ENCODE measurements at places on chromosomes 6 and 20.

DNA sequence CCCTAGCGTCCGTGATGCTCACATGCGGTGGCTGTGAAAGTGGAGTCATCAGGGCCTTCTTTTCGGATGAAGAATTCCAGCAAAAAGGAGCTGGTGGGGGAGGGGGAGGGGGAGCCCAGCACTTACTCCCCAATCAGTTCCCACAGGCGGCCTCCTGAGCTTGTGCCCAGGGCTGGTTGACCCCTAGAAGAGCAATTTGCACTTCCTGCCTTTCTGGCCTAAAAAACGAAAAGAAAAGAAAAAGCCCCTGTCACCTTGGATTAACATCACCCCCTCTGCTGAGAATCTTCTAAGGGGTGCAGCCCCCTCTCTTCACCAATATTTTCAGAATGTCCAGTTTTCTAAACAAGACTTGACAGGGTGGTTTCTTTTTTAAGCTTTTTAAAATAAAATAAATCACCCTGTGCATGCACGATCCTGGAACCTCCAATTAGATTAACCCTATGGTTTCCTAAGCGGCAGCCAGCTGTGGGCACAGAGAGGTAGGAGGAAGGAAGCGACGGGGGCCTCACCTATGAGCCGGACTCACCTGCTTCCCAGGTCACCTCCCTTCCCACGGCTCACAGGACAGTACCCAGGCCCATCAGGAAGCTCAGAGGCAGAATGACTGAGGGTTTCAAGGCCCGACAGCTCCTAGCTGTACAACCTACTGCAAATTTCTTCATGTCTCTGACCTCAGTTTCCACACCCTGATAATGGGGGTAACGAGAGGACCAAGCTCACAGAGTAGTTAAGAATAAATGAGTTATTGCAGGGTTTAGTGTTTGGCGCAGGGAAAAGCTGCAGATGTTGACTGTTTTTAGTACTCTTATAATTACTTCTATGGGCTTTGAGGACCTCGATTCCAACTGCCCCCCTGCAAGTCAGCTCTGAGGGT is 10.5 kb upstream of the TGM2 start:
- no peak for DNase-seq

GRCh38 chr6:145729887-145730286 is 5.4 kb downstream of the EPM2A start:
- DNase-seq, result no peak

- DNase-seq, result no peak
Observed at GRCh38 chr6:168388641-168389633, 52.0 kb upstream of the SMOC2 start.

GRCh38 chr6:101294676-101295075 is 98.8 kb upstream of the GRIK2 start:
- DNase-seq, result no peak

GRCh38 chr6:168078175-168078942 is 653 bp downstream of the FRMD1 start:
- no peak for DNase-seq

- DNase-seq, result no peak
Observed at GRCh38 chr6:96520171-96521115, 1.2 kb upstream of the UFL1 start.

DNA sequence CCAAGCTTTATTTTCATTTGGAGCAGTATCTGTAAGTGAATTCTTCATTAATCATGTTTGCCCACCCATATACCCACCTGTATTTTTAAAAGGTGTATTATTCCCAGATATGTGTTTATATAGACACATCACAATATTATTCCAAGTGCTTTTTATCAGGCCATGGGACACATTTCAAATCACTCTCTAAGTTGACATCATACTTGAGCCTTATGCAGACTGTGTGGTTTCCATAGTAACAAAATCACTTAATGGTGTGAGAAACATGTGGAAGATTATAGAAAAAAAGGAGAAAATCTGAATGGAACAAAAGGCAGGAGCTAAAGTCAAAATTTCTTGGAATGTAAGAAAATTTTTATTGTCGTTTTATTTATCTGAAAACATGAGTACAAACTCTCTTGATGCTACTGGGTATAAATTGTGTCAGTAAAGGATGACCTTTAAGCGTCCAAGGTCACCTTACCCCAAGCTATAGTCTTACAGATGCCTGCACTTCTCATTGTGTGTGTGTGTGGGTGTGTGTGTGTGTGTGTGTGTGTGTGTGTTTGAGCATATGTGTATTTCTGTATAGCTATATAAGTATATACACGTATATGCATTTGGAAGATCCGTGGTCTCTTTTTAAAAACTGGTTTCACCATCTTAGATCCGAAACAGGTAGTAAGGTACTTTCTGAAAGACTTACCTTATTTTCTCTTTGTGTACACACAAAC is 79.8 kb upstream of the CCN6 start:
- DNase-seq, result no peak

GRCh38 chr6:12804952-12805645 is 88.5 kb downstream of the PHACTR1 start:
- DNase-seq, result no peak

GRCh38 chr20:58064411-58065010 is 163.9 kb downstream of the ANKRD60 start:
- no peak for DNase-seq

GRCh38 chr20:33177866-33178265 is 9.9 kb downstream of the BPIFA2 start:
- no peak for DNase-seq

DNA sequence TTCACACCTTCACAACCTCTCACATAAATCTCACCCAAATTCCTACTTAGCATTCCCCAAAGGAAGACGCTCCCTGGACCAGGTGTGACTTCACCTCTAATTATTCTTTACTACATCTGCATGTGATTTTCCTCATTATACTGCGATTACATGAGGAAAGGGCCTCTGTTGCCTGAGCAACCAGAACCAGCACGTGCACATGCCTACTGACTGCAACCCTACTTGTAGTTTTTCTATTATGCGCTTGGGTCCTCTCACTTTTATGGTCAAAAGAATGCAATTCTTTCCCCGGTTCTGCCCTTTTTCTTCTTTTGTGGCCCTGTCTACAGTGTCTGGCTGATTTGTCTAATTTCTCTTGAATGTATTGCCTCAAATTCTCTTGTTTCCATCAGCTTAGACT is 20.4 kb upstream of the ANKEF1 start:
- no peak for DNase-seq

DNA sequence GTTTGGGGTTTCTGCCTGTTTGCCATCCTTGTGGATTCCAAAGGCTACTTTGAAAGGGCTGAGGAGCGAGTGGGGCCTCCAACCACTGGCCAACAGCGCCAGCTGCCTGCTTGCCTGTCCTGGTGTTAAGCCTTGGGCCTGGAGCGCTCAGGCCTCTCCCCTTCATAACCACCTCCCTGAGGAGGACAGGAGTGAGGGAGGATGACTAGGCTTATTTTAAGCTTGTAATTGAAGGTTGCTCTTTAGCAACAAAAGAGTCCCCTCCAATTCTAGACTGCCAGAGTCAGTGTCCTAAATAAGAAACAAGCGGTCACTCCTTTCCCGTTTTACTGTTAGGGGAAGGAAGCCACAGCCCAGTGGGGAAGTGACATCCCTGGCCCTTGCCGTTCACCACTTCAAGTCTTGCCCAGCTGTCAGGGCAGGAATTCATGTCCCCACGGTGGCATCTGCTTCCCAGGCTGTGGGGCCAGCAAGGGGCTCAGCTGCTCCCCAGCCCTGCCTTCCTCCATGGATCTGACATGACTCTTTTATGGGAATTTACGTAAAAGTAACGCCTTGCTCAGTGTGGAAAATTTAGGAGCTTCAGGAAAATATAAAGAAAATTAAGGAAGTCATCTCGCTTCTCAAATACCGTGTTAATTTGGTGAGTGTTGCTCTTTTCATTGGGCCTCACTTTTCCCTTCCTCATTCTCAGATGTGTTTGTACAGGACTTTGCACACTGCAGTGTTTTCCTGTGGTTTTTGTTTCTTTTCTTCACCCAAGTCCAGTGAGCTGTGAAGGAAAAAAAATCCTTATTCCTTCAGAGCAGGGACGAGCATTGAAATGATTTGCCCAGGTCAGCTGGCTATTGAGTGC is 57.8 kb downstream of the SSR1 start:
- no peak for DNase-seq

GRCh38 chr6:137581019-137581707 is 87.0 kb upstream of the OLIG3 start:
- no peak for DNase-seq

DNA sequence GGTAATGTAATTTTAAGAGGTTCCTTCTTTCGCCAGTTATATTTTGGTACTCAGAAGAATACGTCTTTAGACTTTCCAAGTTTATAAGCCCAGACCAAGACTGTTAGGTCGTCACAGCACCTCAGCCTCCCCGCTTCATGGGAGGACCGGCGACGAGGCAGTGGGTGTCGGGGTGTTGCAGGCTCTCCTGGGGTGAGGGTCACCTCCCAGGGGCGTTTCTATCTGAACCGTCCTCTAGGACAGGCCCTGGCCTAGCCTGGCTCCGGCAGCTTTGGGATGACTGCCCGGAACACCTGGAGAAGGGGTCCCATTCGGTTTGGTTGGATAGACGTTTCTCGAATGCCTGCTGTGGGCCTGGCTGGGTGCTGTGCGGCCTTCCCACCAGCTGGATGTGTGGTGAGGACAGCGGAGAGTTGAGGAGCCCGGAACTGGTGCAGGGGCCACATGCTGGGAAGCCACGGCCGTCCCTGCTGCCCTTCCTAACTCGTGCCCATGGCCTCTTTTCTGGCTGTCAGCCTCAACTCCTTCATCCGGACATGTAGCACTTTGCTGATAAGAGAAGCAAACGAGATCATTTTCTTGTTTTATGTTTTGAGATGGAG is 1.1 kb downstream of the OSBPL2 start:
- no peak for DNase-seq

GRCh38 chr20:6583134-6583738 is 184.2 kb upstream of the BMP2 start:
- DNase-seq, result no peak
